ENCODE measurements at places on chromosomes 3 and 15. TPM values are rescaled to one million over a fixed set of nuclear protein-coding genes. Genes with fewer than 3 reads are reported as not detected.
A peak's percentile ranks its signal among the peaks of the same experiment; 100 is the strongest.

The WDR53 gene
- 10.6 TPM for total RNA-seq

DNA sequence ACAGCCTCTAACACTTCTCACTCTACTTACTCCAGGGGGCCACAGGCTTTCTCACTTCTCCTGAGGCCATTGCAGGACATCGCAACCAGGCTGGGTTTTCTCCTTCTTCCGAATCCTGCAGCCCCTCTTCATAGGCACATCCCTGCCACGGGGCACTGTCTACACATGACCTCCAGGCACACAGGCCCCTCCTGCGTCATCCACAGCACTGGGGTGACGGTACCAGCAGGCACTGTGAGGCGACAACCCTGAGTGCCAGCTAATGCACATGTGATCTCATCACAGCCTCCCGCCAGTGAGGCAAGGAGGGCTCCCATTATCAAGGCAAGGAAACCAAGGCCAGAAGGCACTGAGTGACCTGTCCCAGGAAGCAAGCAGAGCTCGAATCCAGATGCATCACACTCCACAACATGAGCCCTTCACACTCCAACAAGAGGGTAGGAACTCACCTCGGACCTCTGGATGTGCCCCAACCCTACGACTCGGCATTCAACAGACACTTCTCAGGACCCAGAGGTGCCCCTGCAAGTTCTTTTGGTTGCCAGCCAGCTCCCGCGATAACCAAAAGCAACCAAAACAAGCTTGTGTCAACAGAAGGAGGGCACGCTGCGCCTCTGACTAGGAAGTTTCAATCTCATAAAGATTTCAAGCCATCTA is 16.7 kb downstream of the FAM174B start:
- no peak for DNase-seq
- no peak overlapping the region for H3K4me3 ChIP-seq
- H3K4me1 ChIP-seq = no peaks in the 10 kb centered on the region
- no peaks in the 10 kb centered on the region for H3K27me3 ChIP-seq

DNA sequence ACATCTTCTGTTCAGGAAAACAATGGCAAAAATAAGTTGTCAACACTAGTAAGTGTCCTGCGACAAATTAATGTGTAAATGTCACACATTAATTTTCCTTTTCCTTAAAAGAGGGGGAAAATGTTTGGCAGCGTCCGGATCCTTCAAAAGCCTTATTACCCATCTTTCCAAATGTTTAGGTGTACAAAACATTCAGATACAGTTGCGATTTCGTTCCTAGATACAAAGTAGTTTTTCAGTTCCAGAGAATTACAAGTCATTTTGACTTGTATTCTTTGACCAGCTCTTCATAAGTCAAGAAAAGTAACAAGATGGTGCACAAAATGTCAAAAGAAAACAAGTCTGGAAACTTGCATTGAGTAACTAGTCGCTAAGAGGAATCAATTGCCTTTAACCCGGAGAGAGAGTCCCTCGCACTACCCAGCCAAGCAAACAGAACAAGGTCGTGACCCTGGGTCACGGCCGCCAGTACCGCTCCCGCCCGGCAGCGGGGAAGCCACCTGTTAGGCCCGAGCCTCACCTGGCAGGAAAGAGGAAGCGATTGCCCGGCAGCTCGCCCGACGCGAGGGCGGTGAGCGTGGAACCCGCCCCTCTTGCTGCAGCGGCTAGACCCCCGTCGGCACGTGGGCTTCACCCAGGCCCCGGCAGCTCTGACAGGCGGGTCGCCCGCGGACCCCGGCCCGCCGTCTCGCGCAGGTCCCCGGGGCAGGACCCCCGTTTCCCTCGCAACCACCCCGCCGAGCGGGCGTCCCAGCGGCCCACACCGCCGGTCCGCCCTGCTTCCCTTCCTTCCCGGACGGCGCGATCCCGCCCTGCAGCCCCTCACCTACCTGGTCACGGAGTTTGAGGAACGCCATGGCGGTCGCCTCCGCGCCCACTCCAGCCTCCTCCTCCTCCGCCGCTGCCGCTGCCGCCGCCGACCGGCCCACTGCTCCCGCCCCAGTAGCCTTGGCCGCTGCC is 61.0 kb upstream of the ANKRD28 start:
- peaks cover 10% of the 10 kb centered on the region for H3K4me1 ChIP-seq
- no peaks in the 10 kb centered on the region for H3K36me3 ChIP-seq
- DNase-seq = peak; percentile 22
- H3K4me3 ChIP-seq = peak overlapping the region; percentile 62
- H3K27ac ChIP-seq = peak overlapping the region; percentile 79

- no peak overlapping the region for H3K4me3 ChIP-seq
- H3K27me3 ChIP-seq = no peaks in the 10 kb centered on the region
- H3K4me1 ChIP-seq = no peaks in the 10 kb centered on the region
- H3K27ac ChIP-seq = no peak overlapping the region
Observed at GRCh38 chr3:149314807-149315578, 18.4 kb downstream of the TM4SF18 start.

- peak; percentile 97 for DNase-seq
- no peaks in the 10 kb centered on the region for H3K36me3 ChIP-seq
- no peaks in the 10 kb centered on the region for H3K27me3 ChIP-seq
- peak within 1 kb of the TSS; percentile 62 for H3K27ac ChIP-seq
Observed at GRCh38 chr3:128123538-128124368, at the start of gene RUVBL1. TSS of gene RUVBL1 (minus strand) at chr3:128123812. CDS start at chr3:128123724, 88 bp downstream.

DNA sequence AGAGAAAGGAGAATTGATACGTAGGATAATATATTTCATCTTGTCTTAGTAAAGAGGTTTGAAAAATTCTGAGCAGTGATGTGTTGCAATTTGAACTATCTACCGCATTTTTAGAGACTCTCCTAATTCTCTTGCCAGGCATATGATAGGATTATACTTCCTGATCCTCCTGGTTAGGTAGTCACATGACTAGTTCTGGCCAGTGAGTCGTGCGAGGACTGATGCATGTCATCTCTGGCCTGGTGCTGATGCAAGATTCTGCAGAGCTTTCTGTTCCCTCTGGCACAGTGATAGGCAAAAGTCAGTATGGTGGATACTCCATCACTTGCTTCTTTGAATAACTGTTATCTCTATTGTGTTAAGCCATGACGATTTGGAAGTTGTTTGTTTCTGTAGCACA is 277.6 kb upstream of the NAALADL2 start:
- H3K4me3 ChIP-seq = no peak overlapping the region
- no peak for DNase-seq
- no peak overlapping the region for H3K27ac ChIP-seq
- H3K4me1 ChIP-seq = no peaks in the 10 kb centered on the region
- H3K36me3 ChIP-seq = no peaks in the 10 kb centered on the region
- H3K27me3 ChIP-seq = no peaks in the 10 kb centered on the region

Data from uterus (tissue), 4 donors.